ENCODE measurements at places on chromosomes 3 and 15.

GRCh38 chr15:51348688-51349087 is 7.2 kb downstream of the GLDN start:
- DNase-seq = peak; percentile 3

DNA sequence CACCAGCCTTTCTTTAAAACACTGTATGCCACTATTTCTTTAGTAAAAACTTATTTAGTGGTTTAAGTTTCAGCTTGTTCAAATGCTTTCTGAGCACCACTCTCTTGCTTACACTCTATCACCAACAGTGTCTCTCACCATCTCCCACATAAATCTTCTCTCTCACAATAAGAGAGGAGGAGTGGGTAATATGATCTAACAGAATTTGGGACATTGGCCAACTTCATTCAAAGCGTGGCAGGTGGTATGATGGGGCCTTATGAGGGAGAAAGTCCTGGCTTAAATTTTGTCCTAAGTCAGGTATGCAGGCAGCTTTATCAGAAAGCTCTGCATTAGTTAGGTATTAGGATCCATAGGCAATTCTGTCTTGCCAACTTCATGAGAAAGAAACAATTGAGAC is 1132.5 kb downstream of the TUSC7 start:
- no peak for DNase-seq

DNA sequence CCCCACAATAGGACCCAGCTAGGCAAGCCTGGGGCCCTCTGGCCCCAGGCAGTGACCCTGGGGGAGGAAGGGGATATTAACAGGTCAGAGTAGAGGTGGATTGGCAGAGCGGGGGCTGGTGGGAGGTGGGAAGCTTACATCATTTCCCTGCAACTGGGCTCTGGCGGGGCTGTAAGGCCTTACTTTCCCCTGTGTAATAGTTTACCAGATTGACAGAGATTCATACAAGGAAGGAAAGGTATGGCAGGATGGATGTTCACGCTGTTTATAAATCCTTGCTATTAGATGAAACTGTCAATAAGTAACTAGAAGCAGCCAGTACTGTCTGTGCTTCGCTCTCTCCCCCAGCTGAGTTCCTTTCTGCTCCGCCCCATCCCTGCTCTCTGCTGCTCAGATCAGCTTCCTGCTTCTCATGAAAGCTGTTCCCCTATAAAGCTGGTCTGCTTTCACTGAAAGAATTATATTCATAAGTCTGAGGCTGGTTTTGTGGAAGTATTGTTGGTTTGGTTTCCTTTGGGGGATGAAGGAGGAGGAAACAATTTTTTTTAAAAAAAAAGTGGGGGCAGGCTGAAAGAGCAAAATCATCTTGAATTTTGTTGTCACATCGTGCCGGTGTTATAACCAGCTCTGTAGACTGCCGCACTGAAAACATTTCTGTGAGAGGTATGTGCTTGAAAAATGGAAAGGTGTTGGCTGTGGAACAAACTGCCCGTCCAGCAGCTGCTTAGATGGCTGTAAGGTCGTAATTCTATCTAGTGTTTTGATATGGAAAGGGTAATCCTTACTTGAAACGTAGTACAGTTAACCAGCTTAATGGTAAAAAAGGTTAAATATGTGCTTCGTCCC is 76.4 kb downstream of the BBX start:
- DNase-seq = peak; percentile 57

- no peak for DNase-seq
Observed at GRCh38 chr3:106381939-106382335, 513.1 kb upstream of the CBLB start.

GRCh38 chr3:36372534-36372935 is 7.8 kb upstream of the STAC start:
- DNase-seq = no peak

- no peak for DNase-seq
Observed at GRCh38 chr3:18258492-18258891, 166.6 kb downstream of the SATB1 start.

All from activated CD4-positive, alpha-beta T cell treated with anti-CD3 and anti-CD28 coated beads, Interleukin-2, Interleukin-4, amounts not matched to agents 100 ng/mL and 50 ng/mL, durations not matched to agents 16 hours and 8 hours (primary cell).